ENCODE measurements at places on chromosomes 11 and 22. TPM values are rescaled to one million over a fixed set of nuclear protein-coding genes. Genes with fewer than 3 reads are reported as not detected.

DNA sequence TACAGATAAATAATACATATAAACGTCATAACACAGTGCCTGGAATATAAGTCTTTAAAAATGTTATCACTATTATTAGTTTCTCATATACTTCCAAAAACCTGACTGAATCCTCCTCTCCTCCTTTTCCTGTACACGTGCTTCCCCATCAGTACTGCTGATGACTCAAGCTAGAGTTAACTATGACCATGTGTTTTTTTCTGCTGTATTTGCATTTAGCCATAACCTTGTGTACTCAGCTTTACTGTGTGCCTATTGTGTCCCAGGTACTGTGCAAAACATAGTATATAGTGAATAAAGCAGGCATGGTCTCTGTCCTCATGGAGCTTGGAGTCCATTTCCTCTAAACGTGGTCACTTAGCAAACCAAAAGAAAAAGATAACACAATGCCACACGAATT lies 56.5 kb upstream of the ARHGAP32 start:
- H3K36me3 ChIP-seq, result no peaks in the 10 kb centered on the region
- H3K27me3 ChIP-seq, result no peaks in the 10 kb centered on the region
- no peak for DNase-seq
- H3K4me1 ChIP-seq, result no peaks in the 10 kb centered on the region

GRCh38 chr11:75740681-75741080 lies 23.0 kb downstream of the MOGAT2 start:
- no peaks in the 10 kb centered on the region for H3K4me1 ChIP-seq
- no peaks in the 10 kb centered on the region for H3K27me3 ChIP-seq
- no peaks in the 10 kb centered on the region for H3K36me3 ChIP-seq
- no peak overlapping the region for H3K27ac ChIP-seq
- H3K4me3 ChIP-seq, result no peak overlapping the region

SMTNL1 gene
- not detected for total RNA-seq

GRCh38 chr11:122697636-122698167 lies 42.2 kb downstream of the UBASH3B start:
- no peaks in the 10 kb centered on the region for H3K36me3 ChIP-seq
- H3K4me3 ChIP-seq, result no peak overlapping the region
- no peak for DNase-seq
- H3K4me1 ChIP-seq, result no peaks in the 10 kb centered on the region
- no peak overlapping the region for H3K27ac ChIP-seq

DNA sequence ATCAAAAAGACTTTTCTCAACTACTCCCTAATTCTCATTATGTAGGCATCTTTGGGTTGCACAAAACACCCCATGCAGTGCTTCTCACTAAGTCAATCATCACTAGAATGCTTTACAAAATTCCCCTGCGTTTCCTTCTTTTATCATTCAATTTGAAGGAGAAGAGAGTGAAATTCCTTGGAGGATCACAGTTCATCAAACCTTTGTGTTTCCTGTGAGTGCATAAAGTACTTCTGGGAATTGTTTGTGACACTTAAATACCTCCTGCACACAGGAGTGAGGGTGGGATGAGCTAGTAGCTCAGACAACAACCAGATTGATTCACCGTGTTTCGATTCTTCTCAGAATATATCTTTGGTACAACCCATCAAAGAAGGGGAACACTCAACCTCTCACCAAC lies 3.7 kb upstream of the OR5AR1 start:
- H3K27me3 ChIP-seq, result no peaks in the 10 kb centered on the region
- H3K4me1 ChIP-seq, result no peaks in the 10 kb centered on the region
- no peaks in the 10 kb centered on the region for H3K36me3 ChIP-seq
- no peak overlapping the region for H3K4me3 ChIP-seq
- H3K27ac ChIP-seq, result no peak overlapping the region

SNX32 gene
- not detected for total RNA-seq

GRCh38 chr11:122679466-122679865 lies 23.9 kb downstream of the UBASH3B start:
- DNase-seq, result peak; percentile 57
- H3K4me1 ChIP-seq, result peaks cover 12% of the 10 kb centered on the region
- no peak overlapping the region for H3K4me3 ChIP-seq
- no peak overlapping the region for H3K27ac ChIP-seq
- H3K36me3 ChIP-seq, result no peaks in the 10 kb centered on the region

DNA sequence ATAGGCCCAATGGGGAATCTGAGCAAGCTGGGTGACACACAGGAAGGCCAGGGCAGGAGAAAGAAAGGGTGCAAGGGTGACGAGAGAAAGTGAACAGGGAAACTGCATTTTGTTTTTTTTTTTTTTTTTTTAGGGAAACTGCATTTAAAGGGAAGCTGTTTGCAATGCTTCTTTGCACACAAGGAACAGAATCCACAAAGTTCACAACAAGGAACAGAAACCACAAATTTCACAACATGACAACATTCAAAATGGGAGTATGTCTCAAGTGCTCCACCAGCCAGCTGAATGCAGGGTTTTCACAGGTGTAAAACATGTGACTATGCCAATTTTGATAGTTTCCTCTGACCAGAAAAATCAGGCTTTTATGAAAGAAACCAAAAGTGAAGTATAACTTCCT lies 6.8 kb upstream of the PLAAT3 start:
- H3K4me1 ChIP-seq, result peaks cover 2% of the 10 kb centered on the region
- H3K36me3 ChIP-seq, result no peaks in the 10 kb centered on the region
- DNase-seq, result no peak
- H3K27me3 ChIP-seq, result no peaks in the 10 kb centered on the region

KDELR3 gene
- 14.1 TPM for total RNA-seq

- H3K36me3 ChIP-seq, result no peaks in the 10 kb centered on the region
- no peaks in the 10 kb centered on the region for H3K27me3 ChIP-seq
- H3K27ac ChIP-seq, result peak within 1 kb of the TSS; percentile 81
- H3K4me1 ChIP-seq, result peaks cover 14% of the 10 kb centered on the region
- H3K4me3 ChIP-seq, result peak within 1 kb of the TSS; percentile 18
Measured at GRCh38 chr11:86800076-86800959, at the start of gene PRSS23. TSS of gene PRSS23 (plus strand) at chr11:86800542. CDS start at chr11:86807644, 7,102 bp downstream.

OR56A3 gene
- not detected for total RNA-seq

GRCh38 chr22:20509344-20510047 lies 2.1 kb downstream of the MED15 start:
- peak overlapping the region; percentile 87 for H3K27ac ChIP-seq
- H3K4me1 ChIP-seq, result peaks cover 30% of the 10 kb centered on the region
- H3K27me3 ChIP-seq, result no peaks in the 10 kb centered on the region

- no peak overlapping the region for H3K27ac ChIP-seq
- no peak overlapping the region for H3K4me3 ChIP-seq
- H3K36me3 ChIP-seq, result no peaks in the 10 kb centered on the region
- no peaks in the 10 kb centered on the region for H3K4me1 ChIP-seq
- no peak for DNase-seq
Measured at GRCh38 chr11:104765401-104766095, 132.7 kb downstream of the CASP12 start.

PNPLA5 gene
- total RNA-seq, result not detected

- no peak for DNase-seq
- H3K36me3 ChIP-seq, result no peaks in the 10 kb centered on the region
- H3K4me3 ChIP-seq, result no peak overlapping the region
- no peak overlapping the region for H3K27ac ChIP-seq
- H3K4me1 ChIP-seq, result no peaks in the 10 kb centered on the region
- no peaks in the 10 kb centered on the region for H3K27me3 ChIP-seq
Measured at GRCh38 chr11:60251485-60252212, 8.7 kb upstream of the MS4A4E start.

ACRV1 gene
- total RNA-seq, result not detected

- DNase-seq, result no peak
- peaks cover 4% of the 10 kb centered on the region for H3K36me3 ChIP-seq
- H3K27ac ChIP-seq, result no peak overlapping the region
- no peaks in the 10 kb centered on the region for H3K4me1 ChIP-seq
Measured at GRCh38 chr22:38129021-38129420, 18.5 kb upstream of the BAIAP2L2 start.

SGSM1 gene
- 5.8 TPM for total RNA-seq

- H3K27me3 ChIP-seq, result no peaks in the 10 kb centered on the region
- H3K27ac ChIP-seq, result peak overlapping the region; percentile 65
- H3K4me3 ChIP-seq, result no peak overlapping the region
Measured at GRCh38 chr22:19970479-19971275, 29.1 kb upstream of the TXNRD2 start.

- DNase-seq, result no peak
- no peak overlapping the region for H3K27ac ChIP-seq
- no peak overlapping the region for H3K4me3 ChIP-seq
- no peaks in the 10 kb centered on the region for H3K36me3 ChIP-seq
Measured at GRCh38 chr11:111101881-111102280, 143.6 kb upstream of the POU2AF2 start.

DNA sequence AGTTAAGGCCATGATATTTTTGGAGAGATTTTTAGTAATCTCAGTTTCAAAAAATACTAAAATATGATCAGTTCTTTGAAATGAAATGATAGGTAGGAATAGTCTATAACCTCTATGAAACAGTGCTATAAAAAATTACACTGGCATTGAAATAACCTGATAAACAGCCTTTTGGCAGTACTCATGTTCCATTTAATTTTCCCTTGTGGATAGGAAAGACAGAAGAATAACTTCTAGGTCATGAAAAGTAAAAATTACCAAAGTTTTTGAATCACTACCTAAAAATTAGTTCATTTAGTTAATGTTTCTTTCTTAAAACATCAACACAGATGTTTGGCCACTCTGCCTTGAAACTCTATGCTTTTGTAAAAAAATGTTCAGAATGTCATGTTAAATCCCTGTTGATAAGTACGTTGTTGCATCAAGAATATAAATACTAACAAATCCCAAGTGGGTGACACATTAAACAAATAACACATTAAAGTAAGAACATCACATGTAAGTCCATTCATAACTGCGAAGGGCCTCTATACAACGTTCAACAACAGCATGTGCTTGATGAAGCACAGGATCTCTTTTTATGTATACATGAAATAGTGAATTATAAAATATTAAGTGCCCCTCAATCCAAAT lies 290.2 kb downstream of the SWAP70 start:
- H3K27ac ChIP-seq, result no peak overlapping the region
- DNase-seq, result no peak
- peaks cover 5% of the 10 kb centered on the region for H3K36me3 ChIP-seq
- H3K4me3 ChIP-seq, result no peak overlapping the region
- H3K4me1 ChIP-seq, result no peaks in the 10 kb centered on the region
- no peaks in the 10 kb centered on the region for H3K27me3 ChIP-seq

CENPM gene
- total RNA-seq, result 0.56 TPM

DNA sequence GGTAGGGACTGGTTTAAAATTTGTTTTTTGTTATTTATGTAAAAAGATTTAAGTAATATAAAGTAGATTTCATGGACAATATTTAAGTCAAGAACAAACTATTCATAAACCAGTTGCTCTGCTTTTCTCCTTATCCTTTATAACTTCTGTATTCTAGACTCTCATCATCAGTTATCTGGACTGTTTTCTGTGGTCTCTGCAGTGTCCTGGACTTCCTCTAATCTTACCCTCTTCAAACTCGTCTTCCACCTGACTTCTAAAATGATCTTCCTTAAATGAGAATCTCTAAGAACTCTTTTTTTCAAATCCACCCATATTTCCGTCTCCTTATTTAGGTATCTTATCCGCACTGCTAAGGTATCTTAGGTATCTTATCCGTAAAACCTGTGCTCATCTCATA lies 8.1 kb downstream of the RRM1 start:
- no peak overlapping the region for H3K27ac ChIP-seq
- H3K36me3 ChIP-seq, result peaks cover 12% of the 10 kb centered on the region
- no peak overlapping the region for H3K4me3 ChIP-seq
- DNase-seq, result no peak

GRCh38 chr11:71562120-71562519 lies 3.2 kb upstream of the KRTAP5-10 start:
- H3K27ac ChIP-seq, result no peak overlapping the region
- H3K4me3 ChIP-seq, result no peak overlapping the region
- H3K4me1 ChIP-seq, result no peaks in the 10 kb centered on the region
- H3K27me3 ChIP-seq, result no peaks in the 10 kb centered on the region
- no peak for DNase-seq
- H3K36me3 ChIP-seq, result no peaks in the 10 kb centered on the region

TESMIN gene
- total RNA-seq, result 7.4 TPM

DNA sequence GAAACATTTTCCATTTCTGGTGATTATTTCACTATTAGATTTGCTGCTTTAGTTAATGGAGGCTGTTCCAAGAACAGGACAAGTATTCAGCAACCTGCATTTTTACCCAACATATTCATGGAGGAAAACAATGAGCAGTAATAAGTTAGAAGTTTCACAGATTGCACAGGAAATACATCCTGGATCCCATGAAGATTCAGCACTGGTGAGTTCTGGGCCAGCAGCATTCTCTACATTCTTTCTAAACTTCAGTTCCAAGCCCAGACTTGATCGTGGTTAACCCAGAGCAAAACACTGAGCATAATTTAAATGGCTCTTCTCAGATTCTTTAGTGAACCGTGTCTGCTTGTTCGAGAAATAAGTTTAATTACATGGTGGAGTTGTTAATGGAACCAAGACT lies 3.8 kb downstream of the FJX1 start:
- H3K27ac ChIP-seq, result no peak overlapping the region
- peaks cover 24% of the 10 kb centered on the region for H3K4me1 ChIP-seq
- H3K4me3 ChIP-seq, result no peak overlapping the region

GLYATL2 gene
- total RNA-seq, result 2.4 TPM

DNA sequence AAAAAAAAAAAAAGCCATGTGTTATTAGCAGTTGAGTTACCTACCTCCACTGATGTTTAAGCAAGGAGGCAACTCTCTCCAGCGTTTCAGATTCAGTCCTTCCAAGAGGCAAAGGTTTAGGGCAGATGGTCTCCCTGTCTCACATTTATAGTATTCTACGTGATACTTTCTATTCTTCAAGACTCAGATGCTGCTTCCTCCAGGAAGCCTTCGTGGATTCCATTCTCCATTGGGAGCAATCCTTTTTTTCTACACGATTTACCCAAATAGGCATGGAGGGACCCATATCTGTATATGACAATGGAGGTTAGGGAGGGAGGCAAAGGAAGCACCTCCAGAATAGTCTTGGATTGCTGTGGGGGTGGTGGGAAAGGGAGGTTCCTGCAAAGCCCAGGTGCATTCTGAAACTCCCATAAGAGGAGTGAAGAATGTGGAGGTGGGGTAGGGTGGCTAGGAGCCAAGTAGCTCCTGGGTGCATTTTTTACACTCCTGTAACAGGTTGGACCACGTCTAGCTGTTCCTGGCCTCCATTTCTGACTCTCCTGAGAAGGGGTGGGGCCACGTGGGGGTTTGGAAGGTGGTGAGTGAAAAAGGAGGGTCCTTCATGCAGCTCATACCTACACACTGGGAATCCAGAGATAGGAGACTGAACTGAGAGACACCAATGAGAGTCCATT lies 16.2 kb downstream of the YPEL4 start:
- peaks cover 6% of the 10 kb centered on the region for H3K4me1 ChIP-seq
- DNase-seq, result no peak
- no peaks in the 10 kb centered on the region for H3K36me3 ChIP-seq
- H3K27ac ChIP-seq, result no peak overlapping the region
